Hematopoietic multipotent progenitor cell treated with erythropoietin and hydrocortisone succinate and interleukin-3 and kit ligand, for 17 days (in vitro differentiated cells): ENCODE measurements at places on chromosomes 2 and 18.

DNA sequence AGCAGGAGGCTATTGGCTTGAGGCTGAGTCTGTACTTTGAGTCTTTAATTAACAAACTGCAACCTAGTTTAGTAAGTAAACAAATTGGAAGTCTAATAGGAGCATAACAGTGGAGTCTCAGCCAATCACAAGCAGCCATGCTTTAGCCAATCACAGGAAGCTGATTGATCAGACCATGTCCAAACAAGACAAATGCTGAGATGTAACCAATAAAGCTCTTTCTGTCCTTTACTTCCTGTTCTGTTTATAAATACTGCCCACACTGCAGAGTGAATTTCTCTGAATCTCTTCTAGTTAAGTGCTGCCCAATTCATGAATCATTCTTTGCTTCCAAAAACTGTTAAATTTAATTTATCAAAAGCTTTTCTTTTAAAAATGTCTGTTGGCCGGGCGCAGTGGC, 146.6 kb upstream of the DLX2 start:
- DNase-seq: no peak

DNA sequence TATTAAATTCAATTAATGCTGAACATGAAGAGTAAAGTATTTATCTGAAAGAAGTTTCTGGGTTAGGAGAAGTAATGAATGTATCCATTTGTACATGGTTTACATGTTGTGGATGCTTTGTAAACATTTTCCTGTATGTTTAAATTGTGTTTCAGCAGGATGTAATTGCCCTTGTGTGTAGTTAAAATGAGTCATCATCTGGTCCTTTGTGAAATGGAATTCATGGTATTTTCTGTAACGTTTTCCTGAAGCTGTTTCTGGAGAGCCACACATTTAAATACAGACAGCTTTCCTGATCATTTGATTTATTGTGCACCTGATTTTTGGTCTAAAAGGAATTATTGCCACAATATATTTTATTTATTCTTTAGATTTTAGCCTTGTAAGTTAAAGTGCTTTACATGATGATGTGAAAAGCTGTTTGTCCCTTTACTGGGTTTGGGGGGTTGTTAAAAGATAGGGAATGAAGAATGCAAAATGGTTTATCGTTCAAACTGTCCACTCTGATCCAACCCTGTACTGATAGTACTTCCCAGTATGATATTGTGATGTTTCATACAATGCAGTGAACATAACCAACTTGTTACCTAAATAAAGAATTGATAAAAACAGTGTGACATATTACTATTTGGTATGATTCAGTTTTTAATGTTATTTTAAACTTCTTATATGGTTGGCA, 41.7 kb upstream of the SLC3A1 start:
- no peak for DNase-seq

DNA sequence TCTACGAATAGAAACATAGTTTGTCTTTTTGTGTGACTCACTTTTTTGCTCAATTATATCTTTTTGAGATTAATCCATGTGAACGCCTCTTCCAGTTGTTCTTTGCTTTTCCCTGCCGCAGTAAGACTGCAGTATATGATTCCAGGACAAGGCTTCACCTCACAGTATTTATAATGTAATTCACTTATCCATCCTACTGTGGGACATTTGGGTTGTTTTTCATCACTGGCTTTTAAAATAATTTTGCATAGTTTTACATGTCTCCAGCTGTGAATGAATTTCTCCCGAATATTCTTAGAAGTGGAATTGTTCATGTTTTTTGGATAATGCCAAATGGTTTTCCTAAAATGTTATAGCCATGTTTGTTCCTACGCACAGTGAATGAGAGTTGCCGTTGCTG, 21.9 kb downstream of the COPS9 start:
- no peak for DNase-seq

GRCh38 chr18:64850791-64851190, 701.9 kb upstream of the LINC00305 start:
- no peak for DNase-seq

DNA sequence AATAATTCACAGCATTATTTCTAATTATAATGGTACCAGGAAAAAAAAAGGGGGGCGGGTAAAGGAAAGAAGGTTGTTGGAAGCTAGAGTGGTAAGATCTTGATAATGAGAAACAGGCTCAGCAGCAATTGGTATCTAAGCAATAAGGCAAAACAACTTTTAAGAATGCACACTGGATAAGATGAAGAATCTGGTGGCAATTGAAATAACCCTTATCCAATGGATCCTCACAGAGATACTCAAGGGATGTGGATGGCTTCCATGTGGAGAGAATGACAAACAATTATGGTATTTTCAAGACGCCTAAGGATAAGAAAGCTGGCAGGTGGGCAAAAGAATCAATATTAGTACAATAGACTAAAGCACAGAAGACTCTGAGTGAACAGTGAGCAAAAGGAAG, 153.6 kb downstream of the UPP2 start:
- DNase-seq: no peak

DNA sequence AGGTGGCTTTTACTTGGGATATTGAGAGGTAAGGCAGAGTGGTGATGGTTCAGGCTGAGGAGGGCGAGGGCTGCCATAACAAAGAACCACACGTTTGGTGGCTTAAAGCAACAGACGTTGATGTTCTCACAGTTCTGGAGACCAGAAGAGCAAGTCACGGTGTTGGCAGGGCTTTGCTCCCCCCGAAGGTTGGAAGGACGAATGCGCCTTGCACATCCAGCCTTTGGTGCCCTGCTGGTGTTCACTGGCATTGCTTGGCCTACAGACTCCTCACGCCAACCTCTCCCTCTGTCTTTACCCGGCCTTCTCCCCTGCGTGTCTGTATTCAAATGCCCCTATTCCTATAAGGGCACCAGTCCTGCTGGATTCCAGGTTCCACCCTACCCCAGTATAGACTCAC, 125.4 kb downstream of the TPO start:
- DNase-seq: no peak

DNA sequence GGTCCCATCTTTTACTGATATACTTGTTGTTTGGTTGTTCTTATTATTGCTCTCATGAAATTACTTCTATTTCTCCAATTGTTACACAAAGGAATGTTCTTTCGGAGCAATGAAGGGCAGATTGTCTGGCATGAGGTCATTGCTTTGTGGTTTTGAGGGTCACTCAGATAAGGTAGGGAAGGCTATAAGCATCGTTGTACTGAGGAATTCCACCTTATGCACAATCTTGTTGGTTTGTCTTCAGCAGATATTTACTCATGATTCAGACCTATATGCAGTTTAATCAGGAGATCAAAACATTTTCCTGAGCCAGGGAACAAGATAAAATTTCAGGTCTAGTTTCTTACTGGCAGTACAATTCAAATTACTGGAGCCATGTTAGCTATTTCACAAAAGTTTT, 163.0 kb upstream of the SPHKAP start:
- no peak for DNase-seq

DNA sequence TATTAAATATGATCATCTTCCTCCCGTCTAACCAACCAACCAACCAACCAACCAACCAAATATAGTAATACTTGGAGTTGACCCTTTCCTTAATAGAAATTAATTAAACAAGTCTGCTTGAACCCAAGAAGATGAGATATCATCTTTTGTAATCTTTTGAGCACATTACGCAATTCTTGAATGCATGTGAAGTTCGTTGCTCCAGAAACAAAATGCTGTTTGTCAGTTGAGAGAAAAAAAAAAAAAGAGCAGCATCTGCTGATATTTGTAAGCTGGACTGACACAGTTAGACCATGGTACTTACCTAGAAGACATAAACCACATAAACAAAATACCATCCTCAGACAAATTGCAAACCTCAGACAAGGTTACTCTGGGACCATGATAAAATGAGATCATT, 9.2 kb upstream of the SERPINB2 start:
- no peak for DNase-seq

DNA sequence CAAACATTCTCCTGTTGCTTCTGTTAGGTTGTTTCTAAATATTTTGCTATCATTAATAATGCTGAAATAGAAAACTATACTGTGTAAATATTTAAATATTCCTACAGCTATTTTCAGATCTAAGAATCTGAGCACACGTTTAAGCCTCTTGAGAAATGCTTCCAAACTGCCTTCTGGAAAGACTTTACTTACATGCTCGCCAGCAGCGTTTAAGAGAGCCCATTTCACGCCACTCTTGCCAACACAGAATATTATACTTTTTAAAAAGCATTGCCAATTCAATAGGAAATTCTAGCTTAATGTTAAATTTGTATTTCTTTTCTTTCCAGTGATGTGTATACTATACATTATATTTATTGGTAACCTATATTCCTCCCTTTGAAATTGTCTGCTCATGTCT, 92.0 kb downstream of the TMEM163 start:
- no peak for DNase-seq

DNA sequence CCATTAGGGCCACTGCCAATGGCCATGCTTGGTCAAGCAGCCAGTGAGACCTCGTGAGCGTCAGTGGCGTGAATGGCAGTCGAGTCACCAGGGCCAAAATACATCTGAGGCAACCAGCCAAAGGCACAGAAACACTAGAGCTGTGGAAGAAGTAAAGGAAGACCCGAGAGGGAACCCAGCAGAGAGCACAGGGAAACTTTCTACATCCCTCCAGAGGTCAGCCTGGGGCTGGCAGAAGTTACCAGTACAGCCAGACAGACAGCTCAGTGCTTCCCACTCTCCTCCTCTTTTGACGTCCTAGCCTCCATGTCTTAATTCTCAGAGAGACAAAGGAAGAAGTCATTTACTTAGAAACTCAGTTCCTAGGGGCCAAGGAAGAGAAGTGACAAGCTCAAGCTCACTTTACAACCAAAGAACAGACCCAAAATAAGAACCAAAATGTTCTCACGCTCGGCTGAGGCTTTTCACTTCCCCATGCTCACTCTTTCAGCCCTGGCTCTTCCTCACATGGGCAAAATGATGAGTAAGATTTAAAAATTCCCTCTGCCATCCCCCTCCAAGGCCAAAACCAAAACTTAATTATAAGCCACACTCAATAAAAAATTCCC, 8.7 kb downstream of the CYRIA start:
- DNase-seq: no peak

- DNase-seq: no peak
These were observed 1.5 kb upstream of the MPPE1 start for GRCh38 chr18:11909591-11910026.

DNA sequence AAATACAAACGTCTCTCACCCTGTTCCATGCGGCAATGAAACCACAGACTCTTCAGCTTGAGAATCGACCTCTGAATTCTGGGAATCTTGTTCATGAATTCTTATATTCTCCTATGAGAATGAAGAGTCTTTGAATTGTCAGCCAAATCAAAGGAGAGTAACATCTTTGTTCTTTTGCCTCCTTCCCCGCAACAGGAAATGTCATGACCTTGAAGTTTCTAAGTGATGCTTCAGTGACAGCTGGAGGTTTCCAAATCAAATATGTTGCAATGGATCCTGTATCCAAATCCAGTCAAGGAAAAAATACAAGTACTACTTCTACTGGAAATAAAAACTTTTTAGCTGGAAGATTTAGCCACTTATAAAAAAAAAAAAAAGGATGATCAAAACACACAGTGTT, 21.8 kb downstream of the TNFAIP6 start:
- DNase-seq: no peak

DNA sequence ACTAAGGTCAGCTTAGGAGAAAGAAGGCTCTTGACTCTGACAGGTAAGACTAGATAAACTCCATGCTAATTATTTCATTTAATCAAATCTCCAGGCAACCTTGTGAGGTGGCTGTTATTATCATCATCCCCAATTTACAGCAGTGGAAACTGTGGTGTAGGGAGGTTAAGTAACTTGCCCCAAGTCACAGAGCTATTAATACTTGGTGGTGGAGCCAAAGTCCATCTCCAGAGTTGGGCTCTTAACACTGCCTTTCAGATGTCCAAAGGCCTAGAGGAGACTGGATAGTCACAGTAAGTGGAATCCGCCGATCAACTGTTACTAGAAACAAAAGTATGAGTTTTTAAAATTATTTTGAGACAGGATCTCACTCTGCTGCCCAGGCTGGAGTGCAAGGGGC, 46.6 kb upstream of the SP3 start:
- no peak for DNase-seq

GRCh38 chr2:25341753-25342371, at the start of gene DNMT3A:
DNMT3A (minus strand) TSS chr2:25341925; CDS start chr2:25313984, 27,941 bp downstream.
- DNase-seq: no peak

GRCh38 chr18:56727399-56727798, 76.2 kb downstream of the WDR7 start:
- no peak for DNase-seq

- DNase-seq: no peak
These were observed 10.8 kb downstream of the INPP1 start for GRCh38 chr2:190354003-190354690.

DNA sequence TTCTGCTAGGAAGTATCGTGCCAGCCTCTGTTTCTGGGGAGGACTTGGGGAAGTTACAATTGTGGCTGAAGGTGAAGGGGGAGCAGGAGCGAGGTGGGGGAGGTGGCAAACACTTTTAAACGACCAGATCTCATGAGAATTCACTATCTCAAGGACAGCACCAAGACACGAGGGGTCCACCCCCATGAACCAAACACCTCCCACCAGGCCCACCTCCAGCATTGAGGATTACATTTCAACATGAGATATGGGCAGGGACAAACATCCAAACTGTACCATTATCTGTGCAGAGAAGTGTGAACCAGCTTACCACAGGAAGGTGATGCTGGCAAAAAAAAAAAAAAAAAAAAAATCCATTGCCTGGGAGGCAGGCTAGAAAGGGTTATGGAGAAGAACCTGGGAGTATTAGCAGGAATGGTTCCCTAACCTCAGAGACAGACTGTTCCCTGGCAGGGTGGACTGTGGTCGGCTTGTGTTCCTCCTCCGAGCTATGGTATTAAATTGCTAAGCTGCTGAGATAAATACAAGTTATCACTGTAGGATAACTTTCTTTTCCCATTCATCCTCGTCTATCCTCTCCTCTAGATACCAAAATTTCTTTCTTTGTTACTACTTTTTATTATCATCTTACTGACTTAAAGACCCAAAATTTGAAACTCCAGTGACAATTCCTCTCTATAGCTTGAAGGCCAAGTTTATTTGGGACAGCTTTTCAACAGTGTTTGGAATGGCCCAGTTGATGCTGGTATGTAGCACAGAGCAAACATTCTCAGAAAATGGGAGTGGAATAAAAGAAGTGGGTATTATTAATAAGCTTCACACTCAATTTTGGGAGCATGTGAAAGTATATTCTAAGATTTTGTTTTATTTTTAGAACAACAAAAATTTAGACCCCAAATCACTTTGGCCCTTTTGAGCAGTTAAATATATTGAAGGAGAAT, 73.7 kb upstream of the MAP3K20 start:
- no peak for DNase-seq

- no peak for DNase-seq
These were observed 61.1 kb downstream of the PRKCE start for GRCh38 chr2:45712570-45712969.

DNA sequence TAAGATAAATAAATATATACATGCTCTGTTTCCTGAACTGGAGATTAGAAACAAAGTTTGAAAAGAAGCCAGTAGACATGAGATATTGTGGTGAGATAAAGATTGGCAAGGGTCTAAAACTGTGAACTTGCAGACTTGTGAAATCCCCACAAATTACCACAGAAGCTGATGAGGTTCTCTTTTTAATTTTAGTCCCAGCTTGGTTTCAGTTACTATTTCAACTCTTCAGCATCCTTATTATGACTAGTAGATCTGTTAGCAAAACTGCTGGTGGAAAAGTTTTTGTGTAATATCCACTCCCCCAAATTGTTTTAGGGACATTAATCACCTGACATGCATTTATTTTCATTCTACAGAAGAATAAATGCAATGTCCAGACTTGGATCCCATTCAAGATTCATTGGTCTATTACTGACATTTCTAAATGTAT, 20.8 kb downstream of the RASGRP3 start:
- DNase-seq: no peak
